Fibroblast of lung (primary cell): ENCODE measurements at places on chromosomes 6 and 20.

DNA sequence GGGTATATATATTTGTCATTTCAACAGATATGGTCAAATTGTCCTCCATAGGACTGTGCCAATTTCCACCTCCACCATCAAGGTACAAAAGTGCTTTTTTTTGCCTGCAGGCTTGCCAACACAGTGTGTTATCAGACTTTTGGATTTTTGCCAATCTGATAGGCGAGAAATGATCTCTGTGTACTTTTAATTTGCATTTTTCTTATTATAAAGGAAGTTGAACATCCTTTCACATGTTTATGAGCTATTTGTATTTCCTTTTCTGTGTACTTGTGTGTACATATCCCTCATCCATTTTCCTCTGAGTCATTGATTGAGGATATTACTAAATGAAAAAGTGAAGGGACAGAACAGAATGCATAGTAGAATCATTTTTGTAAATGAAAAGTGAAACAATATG lies 39.0 kb upstream of the PTPN1 start:
- no peak for DNase-seq

GRCh38 chr20:47785311-47785853 lies at the start of gene SULF2:
Gene SULF2 (minus strand): TSS chr20:47785481. CDS start chr20:47757363, 28,118 bp downstream.
- no peak for DNase-seq

DNA sequence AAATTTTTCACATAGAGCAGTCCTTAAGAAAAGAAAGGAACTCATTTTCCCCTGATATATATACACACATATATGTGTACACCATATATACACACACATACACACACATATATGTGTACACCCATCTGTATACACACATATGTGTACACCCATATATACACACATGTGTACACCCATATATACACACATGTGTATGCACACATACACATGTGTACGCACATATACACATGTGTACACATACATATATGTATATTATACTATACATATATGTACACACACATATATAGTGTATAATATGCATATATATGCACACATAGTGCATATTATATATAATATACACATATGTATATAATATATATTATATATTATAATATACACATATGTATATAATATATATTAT lies 9.1 kb downstream of the MAP3K4 start:
- no peak for DNase-seq

GRCh38 chr6:131524695-131525336 lies 48.2 kb upstream of the ARG1 start:
- DNase-seq: no peak

GRCh38 chr6:56520218-56520617 lies 122.5 kb downstream of the DST start:
- DNase-seq: peak; percentile 72

DNA sequence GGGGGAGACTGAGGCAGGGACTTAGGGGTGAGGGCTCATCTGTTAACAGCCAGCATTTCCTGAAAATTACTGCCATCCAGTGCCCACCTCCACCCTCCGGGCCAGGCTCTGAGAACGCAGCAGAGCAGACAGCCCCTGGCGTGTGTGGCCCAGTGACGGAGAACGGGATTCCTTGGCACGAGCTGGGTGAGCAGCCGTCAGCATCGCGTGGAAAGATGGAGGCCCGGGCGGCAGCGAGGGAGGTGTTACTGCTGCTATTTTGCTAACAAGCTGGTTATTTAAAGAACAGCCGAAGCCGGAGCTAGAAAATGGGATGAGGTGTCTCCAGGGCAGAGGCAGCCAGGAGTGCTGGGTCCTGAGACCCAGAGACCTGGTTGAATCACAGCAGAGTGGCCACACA lies 62.7 kb downstream of the DLGAP4 start:
- DNase-seq: no peak

DNA sequence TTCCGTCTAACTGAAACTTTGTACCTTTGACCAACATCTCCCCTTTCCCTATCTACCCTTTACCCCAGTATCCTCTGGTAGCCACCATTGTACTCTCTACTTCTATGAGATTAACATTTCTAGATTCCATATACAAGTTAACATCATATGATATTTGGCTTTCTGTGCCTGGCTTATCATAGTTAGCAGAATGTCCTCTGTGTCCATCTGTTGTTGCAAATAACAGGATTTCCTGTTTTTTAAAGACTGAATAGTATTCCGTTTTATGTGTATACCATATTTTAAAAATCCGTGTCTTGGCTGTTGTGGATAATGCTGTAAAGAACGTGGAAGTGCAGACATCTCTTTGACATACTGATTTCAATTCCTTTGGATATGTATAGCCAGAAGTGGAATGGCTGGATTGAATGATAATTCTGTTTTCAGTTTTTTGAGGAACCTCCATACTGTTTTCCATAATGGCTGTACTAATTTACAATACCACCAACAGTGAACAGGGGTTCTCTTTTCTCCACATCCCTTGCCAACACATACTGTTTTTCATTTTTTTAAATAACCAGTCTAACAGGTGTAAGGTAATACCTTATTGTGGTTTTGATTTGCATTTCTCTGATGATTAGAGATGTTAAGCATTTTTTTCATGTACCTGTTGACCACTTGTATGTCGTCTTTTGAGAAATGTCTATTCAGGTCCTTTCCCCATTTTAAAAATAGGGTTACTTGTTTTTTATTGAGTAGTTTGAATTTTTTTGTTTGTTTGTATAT lies 53.8 kb downstream of the CDC5L start:
- DNase-seq: no peak

DNA sequence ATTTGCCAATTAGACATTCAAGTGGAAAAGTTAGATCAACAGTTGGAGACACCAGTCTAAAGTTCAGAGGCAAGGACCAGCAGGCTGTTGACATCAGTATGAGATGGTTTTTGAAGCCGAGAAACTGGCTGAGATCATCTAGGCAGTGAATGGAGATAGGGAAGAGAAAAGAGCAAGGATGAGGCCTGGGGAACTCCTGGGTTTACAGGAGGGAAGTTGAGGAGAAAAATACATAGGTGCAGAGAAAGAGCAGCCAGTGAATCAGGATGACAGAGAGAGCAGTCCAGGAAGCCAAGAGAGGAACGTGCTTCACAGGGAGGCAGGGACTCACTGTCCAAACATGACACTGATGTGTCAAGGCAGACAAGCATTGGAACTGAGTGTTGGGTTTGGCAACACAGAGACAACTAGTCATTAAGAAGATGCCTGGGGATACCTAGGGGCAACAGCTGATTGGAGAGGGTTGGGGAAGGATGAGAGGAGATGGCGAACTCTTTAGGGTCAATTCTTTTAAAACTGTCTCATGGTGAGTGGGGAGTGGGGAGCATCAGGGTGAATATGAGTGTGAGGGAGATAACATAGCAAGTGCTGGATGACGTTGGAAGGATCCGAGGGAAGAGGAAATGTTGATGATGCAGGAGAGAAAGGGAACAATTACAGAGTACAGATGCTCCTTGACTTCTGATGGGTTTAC lies 13.2 kb upstream of the SALL4 start:
- DNase-seq: no peak

DNA sequence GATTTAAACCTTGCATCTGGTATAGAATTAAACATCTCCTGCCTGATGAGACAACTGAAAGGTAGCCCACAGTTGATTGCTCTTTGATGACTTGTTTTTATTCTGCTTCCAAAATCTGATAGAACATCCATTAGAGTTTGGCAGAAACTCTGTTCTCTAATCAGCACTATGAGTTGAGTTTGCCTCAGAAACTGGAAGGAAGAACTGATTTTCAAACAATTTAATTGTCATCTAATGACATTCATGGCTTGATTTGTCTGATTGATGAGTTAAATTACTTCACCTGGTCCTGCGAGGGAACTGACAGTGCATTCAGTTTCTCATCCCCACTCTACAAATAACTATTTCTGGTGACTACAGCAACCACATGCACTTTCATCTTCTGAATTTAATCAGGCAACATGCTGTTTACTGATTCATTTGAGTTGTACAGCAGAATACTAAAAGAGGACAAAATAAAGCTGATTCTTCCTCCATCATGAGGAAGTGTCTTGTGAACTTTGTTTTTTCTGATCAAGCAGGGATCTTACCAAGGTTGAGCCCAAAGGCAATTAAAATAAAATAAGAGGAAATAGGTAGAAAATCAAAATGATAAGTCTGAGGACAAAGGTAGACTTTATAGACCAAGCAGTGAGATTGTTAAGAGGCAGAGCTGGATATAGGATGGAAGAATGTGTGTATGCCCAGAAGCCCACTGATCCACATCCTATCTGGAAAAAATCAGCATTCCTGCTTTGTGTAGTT lies 15.7 kb upstream of the MRAP2 start:
- no peak for DNase-seq

DNA sequence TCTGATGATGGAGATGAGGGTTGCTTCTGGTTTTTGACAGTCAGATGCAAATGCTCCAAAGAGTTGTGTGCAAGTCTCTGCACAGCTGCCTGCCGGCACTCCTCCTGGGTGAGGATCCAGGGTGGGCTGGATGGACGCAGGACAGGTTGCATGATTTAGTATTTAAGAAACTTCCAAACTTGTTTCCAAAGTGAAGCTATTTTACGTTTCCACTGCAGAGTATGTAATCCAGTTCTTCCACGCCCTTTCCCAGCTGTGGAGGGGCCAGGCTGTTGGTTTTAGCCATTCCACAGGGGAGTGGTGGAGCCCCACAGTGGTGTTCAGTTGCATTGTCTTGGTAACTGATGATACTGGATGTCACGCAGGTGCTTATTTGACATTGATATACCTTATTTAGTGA lies 157.3 kb downstream of the THBS2 start:
- DNase-seq: no peak

DNA sequence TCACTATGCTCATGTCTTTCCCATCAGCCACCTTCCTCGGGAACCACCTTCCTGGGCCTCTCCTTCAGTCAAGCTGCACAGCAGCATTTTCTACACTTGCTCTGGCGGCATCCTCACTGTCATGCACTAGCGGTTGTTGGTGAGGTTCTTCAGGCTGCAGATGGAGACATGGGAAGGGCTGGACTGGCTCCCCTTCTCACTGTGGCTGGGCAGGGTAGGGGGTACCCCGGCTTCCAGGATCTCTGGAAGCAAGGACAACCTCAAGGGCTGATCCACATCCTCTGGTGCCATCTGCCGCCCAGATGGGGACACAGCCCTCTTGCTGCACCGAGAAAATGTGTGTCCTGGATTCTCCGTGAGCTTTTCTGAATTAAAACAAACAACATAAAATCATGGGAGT lies 180.1 kb upstream of the RNF24 start:
- DNase-seq: no peak

GRCh38 chr20:2692036-2692885 lies at the start of gene EBF4:
Gene EBF4 (plus strand): TSS chr20:2692780. CDS start chr20:2693646, 866 bp downstream.
- DNase-seq: peak; percentile 13

GRCh38 chr6:130717657-130718056 lies 109.5 kb upstream of the SMLR1 start:
- DNase-seq: no peak

- peak; percentile 52 for DNase-seq
Measured at GRCh38 chr6:161261325-161261724, 12.5 kb downstream of the AGPAT4 start.

- DNase-seq: peak; percentile 94
Measured at GRCh38 chr6:4606821-4607704, 169.1 kb upstream of the CDYL start.

DNA sequence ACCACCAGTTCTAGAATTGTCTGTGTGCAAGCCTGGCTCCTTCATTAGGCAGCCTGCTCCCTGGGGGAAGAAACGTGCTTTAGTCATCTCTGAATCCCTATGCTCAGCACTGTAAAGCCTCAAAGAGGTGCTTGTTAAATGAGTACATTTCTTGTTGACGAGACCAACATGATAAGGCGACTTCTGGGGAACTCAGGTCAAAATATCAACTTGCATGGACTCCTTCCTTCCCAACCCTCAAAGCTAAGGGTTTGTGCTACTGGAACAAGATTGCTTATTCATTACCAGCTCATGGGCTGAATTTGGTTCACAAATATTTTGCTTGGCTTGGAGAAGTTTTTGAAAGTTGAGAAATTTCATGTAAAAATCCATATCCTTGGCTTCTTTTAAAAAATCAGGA lies 10.6 kb downstream of the KCNG1 start:
- no peak for DNase-seq

- no peak for DNase-seq
Measured at GRCh38 chr6:71048320-71049164, 91.7 kb upstream of the B3GAT2 start.

DNA sequence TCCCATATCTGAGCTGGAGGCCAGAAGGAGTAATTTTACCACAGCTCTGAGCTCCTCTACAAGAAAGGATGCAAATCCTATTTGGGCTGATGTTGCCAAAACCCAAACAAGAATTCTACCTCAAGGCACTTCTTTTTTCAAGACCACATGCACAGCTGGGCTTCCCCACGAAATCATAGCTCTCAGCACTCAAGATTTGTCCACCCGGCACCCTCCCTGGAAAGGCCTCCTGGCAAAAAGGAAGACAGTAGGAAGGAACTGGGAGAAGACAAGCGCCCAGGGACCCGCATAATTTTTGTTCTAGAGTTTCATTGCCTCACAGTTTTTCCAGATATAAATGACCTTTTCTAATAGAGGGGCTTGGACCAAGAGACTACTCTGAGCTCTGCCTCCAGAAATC lies 90.5 kb downstream of the BANF2 start:
- no peak for DNase-seq

DNA sequence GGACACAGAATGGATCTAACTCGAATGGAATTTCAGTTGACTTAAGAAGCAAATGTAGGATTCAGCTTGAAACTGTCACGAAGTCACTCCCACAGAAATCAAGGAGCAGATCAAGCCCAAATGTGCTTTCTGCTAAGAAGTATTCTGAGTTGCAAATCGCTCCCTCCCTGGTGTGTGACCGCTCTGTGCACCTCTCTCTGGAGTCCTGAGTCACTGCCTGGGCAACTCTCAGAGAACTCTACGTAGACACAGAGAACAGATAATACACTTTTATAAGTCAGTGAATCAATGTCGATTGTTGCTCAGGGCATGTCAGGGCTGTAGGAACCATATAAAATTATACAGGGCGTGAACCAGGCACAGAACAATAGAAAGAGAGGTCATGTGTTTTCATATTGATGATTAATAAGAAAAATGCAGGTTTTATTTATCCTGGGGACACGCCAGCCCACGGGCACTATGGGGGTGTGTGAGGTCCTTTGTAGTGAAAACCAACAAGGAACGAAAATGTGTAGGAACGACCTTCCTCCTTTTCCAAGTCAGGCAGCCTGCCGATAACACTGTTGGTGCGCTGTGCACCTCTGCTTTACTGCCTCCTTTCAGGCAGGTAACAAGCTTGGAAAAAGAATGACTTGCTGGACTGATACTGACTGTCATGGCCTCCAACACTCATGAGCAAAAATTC lies 248.1 kb upstream of the FOXQ1 start:
- no peak for DNase-seq

GRCh38 chr6:42136508-42137193 lies 5.8 kb downstream of the C6orf132 start:
- peak; percentile 91 for DNase-seq

DNA sequence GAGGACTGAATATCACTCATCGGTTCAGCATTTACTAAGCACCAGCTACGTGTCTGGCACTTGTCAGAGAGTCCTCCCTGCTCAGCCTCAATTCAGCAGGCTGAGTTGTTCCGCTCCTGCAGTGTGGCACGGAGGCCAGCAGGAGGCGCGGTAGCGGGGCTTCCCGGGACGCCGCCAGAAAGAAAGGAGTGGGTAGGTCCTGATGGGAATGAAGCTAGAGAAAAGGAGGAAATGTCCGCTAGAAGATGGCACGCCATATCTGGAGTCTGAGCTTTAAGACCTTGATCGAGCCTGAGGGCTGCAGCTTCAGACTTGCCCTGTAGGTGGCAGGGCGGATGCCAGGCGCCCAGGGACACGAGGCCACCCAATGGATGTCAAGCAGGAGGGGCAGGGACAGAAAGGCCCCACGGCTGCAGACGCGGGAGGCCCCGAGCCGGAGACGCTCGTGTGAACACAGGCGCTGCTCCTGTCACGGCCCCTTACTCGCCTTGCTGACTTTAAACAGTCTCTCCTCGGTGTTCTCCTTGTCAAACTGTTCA lies 18.7 kb downstream of the SERPINB6 start:
- DNase-seq: peak; percentile 87
